Spinal cord (tissue), 10 donors: ENCODE measurements at places on chromosomes 6 and 20.

DNA sequence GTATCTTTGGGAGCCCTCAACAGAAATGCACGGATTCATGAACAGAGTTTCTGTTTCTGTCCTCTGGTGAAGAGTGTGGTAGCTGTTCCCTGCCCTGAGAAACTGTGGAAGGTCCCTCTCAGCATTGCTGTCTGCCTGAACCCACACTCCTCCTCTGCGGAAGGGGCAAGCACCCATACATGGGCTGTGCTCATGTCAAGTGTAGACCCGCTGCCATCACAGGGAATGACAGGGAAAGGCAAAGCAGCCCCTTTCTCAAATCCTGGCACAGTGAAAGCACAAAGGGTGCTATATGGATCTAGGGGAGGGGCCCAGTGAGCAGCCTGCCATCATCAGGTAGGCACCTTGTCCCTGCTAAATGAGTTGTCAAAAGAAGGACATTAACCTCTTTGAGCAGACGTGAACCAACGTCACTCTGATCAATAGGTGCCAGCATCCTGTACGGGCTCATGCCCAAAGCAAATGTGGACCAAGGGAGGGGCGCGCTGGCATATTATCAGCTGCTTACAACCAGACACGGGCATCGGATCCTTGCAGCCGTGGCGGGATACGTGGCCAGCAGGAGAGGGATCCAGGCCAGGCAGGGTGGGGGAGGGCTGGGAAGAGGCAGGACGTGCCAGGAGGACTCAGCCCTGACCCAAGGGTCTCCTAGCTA lies 231.2 kb upstream of the PMEPA1 start:
- no peak for DNase-seq

GRCh38 chr6:14966096-14966905 lies 279.6 kb upstream of the JARID2 start:
- peak; percentile 33 for DNase-seq

DNA sequence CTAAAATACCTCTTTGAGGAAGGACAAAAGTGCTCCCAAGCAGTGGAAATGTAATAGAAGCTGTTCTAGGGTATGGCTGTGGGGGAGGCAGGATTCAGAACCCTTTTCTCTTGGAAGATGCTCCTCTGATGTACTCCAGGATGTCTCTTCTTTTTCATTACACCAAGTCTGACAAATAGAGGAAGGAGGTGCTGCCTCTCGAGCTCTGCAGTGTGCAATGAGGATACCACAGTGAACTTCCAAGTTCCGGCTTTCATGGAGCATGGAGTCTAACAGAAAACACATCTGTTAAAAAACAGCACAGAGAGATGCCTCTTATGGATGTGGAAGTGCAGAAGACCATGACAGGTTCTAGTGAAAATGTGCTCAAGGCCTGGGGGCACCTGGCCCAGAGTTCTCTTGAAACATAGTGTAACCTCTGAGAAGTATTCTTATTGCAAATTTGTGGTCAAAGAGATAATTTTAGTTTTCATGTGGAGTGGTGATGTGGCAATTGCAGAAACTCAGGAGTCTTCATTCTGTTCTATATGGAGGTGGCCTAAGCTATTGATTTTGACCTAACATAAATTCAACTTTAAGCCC lies 362.0 kb upstream of the CITED2 start:
- no peak for DNase-seq

- DNase-seq: no peak
Measured at GRCh38 chr6:25961619-25962148, 918 bp upstream of the TRIM38 start.

DNA sequence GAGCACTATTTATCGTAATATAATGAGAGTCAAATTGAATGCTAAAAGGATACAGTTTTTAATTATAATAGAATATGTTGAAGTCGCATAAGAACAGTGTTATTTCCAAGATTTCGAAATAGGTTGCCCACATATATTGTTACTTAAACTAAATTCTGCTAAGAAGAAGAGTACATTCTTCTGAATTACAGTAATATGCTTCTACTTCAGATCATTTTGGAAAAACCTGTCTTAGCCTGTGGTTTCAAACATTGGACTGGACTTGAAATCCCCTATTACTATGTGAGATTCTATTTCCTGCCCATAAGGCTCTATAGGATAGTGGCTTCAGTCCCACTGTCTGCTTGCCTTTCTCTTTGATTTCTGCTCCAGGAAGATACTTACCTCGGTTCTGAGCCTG lies 137.2 kb downstream of the B3GAT2 start:
- DNase-seq: no peak
